ENCODE measurements at places on chromosomes 11 and 22.

GRCh38 chr11:112584672-112585071 lies 324.0 kb upstream of the PLET1 start:
- no peak for DNase-seq

GRCh38 chr22:25281675-25282345 lies 62.4 kb downstream of the CRYBB2 start:
- no peak for DNase-seq

GRCh38 chr22:46272762-46273431 lies 5.1 kb downstream of the TTC38 start:
- DNase-seq = no peak

DNA sequence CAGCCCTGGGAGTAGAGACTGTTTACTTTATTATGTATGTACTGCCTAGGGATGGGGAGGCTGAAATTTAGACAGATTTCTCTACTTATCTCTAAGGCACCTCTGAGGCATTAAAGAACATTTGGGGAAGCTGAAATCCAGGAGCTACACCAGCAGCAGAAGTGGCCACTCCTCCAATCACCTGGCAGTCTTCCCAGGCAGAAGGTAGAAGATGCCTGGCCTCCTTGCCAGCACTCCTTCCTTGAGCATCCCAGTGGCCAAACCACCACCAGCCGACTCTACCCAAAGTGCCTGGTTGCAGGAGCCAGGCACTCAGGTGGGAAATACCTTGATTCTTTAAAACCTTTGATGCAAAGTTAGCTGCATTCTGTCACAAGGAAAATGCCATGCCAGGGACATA lies 1.9 kb upstream of the FAT3 start:
- DNase-seq = no peak

DNA sequence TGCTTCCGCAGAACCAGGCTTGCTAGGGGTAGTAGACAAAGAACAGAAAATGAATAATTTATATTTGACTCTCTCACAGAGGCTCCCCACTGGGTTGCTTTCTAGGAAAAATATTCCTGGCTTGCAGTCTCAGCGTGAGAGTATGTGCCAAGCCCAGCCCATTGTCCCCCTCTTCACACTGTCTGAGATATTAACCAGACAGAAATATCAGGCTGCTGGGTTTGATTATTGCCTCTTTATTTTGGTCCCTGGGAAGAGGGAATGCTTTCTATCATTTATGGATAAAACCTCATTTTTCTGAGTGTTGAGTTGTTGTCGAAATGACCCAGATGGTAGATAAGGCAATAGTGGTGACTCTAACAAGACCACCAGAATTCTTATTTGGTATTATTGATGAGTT lies 367.9 kb downstream of the METTL15 start:
- DNase-seq = peak; percentile 59

DNA sequence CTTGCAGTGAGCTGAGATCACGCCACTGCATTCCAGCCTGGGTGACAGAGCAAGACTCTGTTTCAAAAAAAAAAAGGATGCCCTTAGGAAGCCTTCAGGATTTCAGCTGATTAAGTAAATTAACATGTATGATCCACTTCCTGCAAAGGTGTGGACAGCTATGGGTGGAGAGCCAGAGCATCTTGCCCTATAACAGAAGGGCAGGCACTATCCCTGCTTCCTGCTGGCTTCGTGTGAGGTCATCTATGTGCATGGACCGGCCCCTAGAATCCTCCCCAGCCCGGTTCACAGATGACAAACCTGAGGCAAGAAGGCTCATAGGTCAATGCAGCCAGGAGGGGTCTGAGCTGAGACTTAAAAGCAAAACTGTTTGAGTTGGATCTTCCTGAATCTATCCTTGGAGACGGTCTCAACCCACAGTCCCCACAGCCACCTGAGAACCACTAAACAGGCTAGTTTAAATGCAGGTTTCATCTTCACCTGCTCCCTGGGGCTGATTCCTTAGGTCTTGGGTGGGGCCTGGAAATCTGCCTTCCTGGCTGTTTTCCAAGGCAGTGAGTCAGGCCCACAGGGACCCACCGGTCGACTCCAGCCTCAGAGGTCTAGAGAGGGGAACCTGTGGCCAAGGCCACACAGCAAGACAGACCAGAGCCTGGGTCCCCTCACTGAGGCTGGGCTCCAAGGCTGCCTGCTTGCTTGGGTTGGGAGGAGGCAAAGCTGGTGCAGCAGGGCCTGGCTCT lies 55.2 kb upstream of the MPEG1 start:
- no peak for DNase-seq

DNA sequence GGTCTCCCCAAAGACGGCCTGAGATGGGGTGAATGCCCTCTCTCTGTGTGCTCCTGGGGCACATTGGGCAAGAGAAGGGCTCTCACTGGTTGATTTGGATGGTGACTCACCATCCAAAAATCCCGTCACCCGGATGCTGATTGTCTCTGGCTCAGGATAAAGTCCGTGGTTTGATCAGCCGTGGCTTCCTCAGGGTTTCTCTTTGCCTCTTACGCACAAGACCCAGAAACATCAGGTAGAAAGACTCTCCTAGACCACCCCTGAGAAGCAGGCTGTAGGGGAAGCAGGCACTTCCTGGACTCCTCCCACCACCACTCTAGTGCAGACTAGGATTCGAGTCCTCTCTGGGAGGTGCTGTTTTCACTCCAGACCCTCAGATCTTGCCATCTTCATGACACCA lies 176.1 kb upstream of the NCAM1 start:
- DNase-seq = peak; percentile 84

DNA sequence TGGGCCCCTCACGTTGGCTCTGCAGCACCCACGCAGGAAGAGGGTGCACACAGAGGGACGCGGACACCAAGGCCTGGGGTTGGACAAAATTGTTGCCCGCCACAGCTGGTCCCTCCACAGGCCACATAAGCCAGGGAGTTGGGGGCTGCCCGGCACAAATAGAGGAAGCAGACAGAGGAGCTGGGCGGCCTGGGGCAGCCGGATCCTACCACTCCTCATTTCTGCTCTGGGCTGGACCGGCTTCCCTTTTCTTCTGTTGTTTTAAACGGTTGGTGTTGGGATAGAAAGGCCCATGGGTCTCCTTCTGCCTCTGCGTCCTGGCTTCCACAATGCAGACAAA lies 36.4 kb upstream of the LINC01488 start:
- DNase-seq = no peak

GRCh38 chr22:45312856-45313255 lies 3.1 kb downstream of the FAM118A start:
- no peak for DNase-seq

GRCh38 chr22:46421267-46421666 lies 85.8 kb downstream of the TRMU start:
- DNase-seq = no peak

DNA sequence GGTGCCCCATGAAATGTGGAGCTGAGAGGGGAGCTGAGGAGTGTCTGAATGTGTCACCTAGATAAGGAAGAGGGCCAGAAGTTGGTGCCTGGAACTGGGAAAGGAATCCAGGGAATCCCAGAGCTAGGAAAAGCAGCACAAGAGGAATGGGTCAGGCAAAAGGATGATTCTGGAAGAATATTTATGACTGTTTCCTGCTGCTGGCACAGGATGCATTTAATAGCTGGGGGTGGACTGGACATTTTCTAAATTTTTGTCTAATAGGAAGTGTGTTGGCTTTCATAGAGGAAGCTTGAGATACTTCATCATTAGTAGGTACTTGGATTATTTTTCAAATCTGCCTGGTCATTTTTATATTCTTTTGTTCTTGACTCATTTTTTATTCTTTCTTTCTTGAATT lies 17.4 kb upstream of the MRGPRX2 start:
- DNase-seq = peak; percentile 14

DNA sequence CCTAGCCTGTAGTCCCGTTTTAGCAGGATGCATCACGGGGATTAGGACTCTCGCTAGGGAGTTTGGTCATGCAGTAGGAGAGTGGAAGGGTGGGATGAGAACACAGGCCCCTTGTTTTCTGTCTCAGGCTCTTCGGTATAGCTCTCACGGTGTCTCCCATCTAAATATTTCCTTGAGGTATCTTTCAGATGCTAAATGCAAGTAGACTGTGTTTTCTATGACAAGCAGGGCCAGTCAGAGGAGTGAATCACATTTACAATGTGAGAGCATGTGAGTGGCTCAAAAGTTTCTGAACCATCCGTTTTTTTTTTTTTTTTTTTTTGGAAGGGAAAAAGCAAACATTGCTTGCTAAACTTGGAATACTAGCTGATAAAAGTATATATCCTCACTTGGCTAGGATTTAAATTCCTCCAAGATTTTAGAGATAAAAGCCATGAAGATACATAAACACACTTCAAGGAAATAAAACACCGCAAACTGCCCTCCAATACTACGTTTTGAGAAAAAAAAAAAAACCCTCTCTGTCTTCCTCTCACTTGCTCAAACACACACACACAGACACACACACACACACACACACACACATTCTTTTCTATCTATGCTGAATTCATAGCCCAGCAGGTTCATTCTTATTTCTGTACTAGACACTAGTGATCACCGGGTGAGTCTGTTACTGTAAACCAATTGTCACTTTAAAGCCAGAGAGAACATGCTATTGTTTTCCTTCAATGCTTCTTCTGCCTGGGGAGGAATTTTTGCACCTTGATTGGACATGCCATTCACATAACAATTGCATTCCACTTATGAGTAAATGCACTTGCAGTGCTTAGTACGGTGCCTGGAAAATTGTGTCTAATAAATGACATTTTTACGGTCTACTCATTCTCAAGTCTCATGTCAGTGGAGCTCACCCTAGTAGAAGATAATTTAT lies 224.6 kb upstream of the CCDC90B start:
- DNase-seq = no peak

- DNase-seq = no peak
These were observed 31.5 kb upstream of the SYT8 start for GRCh38 chr11:1803246-1803645.

Measured in fibroblast of skin of right biceps (primary cell).